Stimulated activated CD8-positive, alpha-beta memory T cell treated with anti-CD3 and anti-CD28 coated beads, Interleukin-4, amount 100 ng/mL, for 4 hours (primary cell): ENCODE measurements at places on chromosomes 5 and 9.

- no peak for DNase-seq
These were observed 61.8 kb upstream of the SLC30A5 start for GRCh38 chr5:69032009-69032408.

DNA sequence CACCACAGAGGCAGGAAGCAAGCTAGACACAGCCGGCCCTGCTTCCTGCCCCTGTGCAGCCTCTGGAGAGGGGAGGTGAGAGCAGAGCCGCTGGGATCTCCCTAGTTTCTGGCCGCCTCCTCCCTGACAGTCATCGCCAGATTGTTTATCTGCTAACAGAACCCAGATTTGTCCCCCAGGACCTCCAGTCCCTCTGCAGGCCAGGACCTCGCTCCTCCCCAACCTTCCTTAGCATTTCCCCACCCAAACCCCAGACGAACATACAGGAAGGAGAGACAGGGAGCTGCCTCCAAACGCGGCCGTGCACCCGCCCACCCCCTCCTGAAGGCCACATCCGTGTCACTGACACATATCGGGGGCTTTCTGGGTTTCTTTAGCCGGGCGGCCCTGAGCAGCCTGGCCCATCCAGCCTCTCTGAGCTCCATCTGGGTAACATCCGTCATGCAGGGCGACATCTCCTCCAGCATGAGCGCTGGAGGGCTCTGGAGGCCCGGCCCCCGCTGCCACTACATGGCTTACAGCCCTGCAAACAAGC, 47.5 kb downstream of the DBH start:
- DNase-seq, result no peak

DNA sequence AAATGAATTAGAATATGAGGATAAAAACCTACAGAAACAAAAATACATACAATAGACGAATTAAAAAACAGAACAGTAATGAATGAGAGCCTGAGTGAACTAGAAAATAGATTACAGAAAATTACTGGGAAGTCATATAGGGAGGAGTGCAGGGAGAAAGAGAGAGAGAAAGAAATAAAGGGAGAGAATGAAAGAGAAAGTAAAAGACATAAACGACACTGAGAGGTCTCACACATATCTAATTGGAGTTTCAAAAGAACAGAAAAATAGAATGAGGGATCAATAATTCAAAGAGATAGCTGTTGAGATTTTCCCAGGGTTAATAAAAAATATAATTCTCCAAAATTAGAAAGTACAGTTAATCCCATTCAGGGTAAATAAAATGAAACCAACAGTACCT, 156.4 kb upstream of the FTMT start:
- DNase-seq, result no peak

GRCh38 chr9:93319301-93319991, 132.0 kb upstream of the FAM120A start:
- no peak for DNase-seq

DNA sequence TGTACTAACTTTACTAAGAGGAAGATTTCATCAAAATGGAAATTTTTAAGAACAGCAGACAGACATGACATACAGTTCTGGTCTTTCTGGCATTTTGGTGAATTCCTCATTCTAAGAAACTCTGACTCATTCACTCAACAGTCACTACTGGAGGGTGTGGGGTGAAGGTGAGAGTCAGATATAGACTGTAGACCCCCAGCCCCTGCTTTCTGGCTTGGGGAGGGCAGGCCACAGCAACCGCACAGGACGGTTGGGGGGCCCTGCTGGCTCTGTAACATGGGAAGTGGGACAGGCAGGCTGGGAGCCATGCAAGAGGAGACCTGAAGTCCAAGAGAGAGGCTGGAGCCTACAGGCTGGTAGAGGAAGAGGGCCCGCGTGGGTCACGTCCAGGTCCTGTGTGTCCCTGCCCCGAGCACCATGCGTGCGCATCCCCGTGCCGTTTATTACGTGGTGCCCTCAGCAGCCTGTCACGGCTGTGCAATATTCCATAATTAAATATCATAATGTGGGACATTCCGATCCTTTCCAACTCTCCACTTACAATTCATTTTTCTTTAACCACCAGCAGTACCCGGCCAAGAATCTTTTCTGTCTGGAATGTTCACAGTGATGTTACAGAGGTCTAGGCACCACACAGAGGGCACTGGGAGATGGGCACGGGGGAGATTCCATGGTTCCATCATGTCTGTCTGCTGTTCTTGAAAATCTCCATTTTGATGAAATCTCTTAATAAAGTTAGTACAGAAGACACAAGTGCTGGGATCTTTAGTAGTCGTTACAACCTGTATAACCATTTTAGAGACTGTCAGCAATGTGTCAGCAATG, 75.5 kb downstream of the SEMA4D start:
- DNase-seq, result no peak

- no peak for DNase-seq
These were observed 5.3 kb downstream of the INVS start for GRCh38 chr9:100104314-100104713.

DNA sequence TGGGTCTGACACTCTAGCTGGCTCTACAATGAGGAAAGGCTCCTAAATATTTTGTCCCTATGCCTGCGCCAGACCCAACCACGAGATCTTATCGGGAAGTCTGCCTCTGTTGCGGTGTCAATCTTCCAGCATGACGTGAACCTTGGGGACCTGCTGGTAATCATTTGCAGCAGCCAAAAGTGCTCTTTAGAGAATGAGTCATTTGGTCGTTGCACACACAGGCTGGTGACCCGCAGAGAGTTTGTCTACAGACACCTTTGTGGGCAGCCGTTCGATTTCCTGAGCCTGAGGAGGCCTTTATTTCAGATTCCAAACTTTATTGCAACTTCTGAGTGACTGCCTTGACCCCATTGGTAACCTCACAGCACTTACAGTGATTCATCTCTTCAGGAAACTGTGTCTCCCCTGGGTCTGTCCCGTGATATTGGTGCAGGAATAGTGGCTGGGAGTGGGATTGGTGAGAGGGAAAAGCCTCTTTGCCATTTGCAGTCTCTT, 326.1 kb downstream of the NSG2 start:
- DNase-seq, result no peak

GRCh38 chr9:135033487-135033886, 54.0 kb upstream of the OLFM1 start:
- no peak for DNase-seq

GRCh38 chr5:30994176-30994575, 199.3 kb upstream of the CDH6 start:
- DNase-seq, result no peak

DNA sequence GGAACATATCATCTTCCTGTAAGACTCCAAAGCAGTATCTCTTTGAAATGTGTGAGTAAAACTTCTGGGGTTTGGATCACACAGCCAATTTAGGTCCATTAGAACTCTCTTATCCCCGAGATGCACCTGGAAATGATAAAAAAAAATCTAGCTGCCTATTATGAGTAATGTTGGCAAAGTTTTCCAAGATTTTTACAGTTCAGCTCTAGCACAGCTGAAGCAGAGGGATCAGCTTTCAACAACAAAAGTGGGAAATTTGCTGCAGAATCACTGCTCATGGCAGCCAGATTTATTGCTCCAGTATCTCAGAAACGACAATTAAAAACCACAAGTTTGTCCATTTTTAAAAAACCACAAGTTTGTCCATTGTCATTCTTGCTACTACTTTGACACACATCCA, 292.2 kb downstream of the IRX2 start:
- DNase-seq, result no peak

- DNase-seq, result no peak
These were observed 142.9 kb downstream of the AOPEP start for GRCh38 chr9:94869415-94869843.

- no peak for DNase-seq
These were observed 184.3 kb upstream of the ATP10B start for GRCh38 chr5:161036296-161036695.

GRCh38 chr9:123329329-123329955, 26.6 kb upstream of the CRB2 start:
- no peak for DNase-seq

GRCh38 chr5:17019324-17019723, 83.2 kb upstream of the MYO10 start:
- DNase-seq, result no peak

GRCh38 chr9:105994970-105995369, 300.6 kb downstream of the TMEM38B start:
- DNase-seq, result no peak

- no peak for DNase-seq
These were observed 45.2 kb upstream of the ALDH1B1 start for GRCh38 chr9:38347271-38347671.

- DNase-seq, result no peak
These were observed 100.0 kb downstream of the ADGRV1 start for GRCh38 chr5:90658620-90659019.

GRCh38 chr5:88426441-88426840, 157.8 kb upstream of the TMEM161B start:
- DNase-seq, result no peak

DNA sequence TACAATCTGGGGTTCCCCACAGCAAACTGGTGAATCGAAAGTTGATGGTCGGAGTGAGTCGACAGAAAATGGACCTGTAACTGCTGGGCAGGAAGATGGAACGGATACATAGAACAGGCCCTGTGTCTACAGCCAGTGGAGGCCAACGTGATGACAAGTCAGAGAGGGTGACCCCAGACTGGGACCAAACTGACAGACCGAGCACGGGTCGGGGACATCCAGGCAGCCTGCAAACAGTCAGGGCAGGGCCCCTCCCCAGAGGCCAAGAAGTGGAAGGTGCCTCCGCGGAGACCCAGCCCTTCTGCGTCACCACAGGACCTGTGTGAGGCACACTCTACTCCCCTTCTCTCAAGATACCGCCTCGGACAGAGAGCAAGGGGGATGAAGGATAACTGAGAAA, 25.1 kb upstream of the FANCC start:
- DNase-seq, result no peak

DNA sequence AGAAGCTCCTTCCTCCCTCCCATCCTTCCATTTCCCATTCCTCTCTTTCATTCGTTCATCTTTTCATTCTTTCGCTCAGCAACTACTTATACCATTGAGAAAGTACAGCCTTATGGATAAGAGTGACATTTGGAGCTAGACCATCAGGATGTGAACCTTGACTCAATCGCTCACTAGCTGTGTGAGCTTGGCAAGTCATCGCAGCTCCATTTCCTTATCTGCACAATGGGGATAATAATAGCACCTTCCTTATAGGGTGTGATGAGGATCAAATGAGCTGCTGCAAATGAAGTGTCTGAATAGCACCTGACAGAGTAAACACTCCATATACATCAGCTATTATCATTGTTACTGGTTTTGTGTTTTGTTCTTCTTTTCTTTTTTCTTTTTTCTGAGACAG, 28.1 kb upstream of the SYNPO start:
- no peak for DNase-seq

- DNase-seq, result no peak
These were observed 35.8 kb upstream of the CHD1 start for GRCh38 chr5:98964621-98965020.

GRCh38 chr5:51278539-51278938, 104.7 kb upstream of the ISL1 start:
- DNase-seq, result no peak

GRCh38 chr5:91048073-91048472, 335.0 kb downstream of the ARRDC3 start:
- DNase-seq, result no peak

- no peak for DNase-seq
These were observed 575.8 kb downstream of the CSNK1G3 start for GRCh38 chr5:124087752-124088151.

- DNase-seq, result no peak
These were observed 236.5 kb upstream of the HAPLN1 start for GRCh38 chr5:83957188-83957587.

DNA sequence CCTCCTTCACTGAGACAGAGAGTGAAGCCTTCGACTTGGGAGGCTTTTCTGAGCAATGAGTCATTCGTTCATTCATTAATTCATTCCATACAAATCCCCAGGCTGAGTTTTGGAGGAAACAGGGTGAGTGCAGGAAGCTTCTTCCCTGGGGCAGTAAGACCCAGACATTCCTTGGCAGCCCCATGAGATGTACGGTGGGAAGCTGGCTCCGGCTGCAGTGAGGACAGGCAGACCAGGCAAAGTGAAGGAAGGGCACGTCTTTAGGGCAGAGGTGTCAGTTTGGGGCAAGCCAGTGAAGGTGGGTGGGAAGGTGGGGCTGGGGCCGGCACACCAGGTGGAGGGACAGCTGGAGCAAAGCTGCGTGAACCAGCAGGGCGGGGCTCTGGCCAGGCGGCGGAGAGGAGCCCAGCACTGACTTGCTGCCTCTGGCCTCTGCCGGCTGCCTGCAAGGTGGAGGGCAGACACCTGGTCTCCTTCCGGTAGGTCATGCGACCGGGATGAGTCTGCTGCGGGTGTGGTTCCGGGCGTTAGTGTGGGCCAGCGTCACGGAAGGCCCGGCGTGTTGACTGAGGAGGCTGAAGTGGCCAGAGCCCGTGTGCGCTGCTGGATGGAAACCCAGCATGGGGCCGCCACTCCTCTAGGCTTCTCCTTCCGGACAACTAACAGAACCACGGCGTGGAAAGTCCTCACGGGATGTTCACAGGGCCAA, 16.6 kb downstream of the OLFM1 start:
- DNase-seq, result no peak

GRCh38 chr5:179225387-179225786, 119.9 kb downstream of the ADAMTS2 start:
- DNase-seq, result no peak

DNA sequence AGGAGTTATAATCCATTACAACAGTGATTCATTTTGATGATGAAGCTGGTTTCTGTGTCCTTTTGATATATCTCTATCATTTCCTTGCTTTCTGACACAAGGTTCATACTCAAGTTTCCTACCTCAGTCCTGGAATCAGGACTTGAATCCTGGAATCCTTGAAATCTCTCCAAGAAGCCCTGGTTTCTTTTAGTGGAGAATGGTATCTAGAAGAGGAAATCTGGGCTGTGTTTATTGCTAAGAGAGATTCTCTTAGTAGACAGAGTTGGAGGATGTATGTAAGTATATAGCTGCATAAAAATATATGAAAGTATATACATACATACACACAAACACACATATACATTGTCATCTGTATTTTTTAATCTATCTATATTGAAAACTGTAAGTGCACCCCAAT, 114.4 kb downstream of the GCNT1 start:
- DNase-seq, result no peak

DNA sequence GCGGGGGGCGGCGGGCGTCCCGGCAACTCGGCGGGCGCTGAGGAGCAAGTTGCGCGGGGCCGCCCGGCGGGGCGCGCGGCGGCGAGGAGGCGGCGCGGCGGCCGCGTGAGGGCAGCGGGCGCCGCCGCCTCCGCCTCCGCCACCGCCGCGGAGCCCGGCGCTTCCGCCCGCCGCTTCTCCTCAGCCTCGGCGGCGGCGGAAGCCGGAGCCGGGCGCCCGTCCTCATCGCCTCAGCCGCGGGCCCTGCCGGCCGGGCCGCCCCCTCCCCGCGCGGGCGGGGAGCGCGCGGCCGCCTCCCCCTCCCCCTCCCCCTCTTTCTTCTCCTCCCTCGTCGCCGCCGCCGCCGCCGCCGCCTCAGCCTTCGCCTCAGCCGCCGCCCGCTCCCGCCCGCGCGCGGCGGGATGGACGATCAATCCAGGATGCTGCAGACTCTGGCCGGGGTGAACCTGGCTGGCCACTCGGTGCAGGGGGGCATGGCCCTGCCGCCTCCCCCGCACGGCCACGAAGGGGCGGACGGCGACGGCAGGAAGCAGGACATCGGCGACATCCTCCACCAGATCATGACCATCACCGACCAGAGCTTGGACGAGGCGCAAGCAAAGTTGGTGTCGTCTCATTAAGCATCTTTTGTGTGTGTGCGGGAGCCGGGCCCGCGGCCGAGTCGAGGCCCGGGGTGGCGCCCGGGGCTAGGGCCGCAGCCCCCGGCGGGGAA, at the start of gene PBX3:
Gene PBX3, plus strand, starts transcription at position 321 of the 712 bp plus-strand sequence.
- peak; percentile 27 for DNase-seq

GRCh38 chr5:150428106-150428876, 15.6 kb upstream of the CD74 start:
- DNase-seq, result no peak

- DNase-seq, result no peak
These were observed 4.3 kb upstream of the DHFR start for GRCh38 chr5:80659106-80659505.
